Stimulated activated CD4-positive, alpha-beta T cell treated with anti-CD3 and anti-CD28 coated beads, Interleukin-12 subunit alpha, Interleukin-12 subunit beta, amount 100 ng/mL, for 48 hours (primary cell): ENCODE measurements at places on chromosomes 1 and 21.

DNA sequence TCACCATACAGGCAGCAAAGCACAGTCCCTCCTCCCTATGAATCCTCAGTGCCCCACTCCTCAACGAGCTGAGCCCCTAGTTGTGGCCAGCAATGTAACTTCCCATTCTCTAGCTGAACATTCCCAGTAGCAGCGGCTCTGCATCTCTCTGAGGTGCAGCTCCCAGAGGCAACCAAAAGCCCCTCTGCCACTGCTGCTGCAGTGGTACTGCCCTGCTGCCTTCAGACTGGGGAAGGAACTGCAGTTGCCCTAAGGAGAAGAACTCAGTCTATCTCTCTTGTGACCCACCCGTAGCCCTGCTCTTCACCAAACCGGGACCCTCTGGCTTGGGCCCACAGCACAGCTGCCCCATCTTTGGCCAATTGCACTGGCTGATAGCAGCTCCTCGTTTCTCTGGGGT lies 31.6 kb downstream of the PYHIN1 start:
- no peak for DNase-seq

DNA sequence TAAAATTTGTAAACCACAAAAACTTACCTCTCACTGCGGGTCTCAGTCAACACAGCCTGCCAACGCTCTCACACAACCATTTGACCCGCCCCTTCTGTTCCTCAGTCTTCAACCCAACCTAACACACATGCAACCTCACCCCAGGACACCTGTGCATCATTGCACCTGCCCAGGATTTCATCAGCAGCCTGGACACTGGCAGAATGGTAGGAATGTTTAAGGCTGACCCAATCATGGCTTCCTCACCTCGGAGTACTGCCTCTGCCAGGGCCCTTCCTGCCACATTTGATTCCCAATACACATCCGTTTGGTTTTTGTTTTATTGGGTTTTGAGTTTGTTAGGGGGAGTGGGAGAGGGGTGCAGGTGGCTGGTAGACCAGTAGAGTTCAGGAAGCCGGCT lies 40.7 kb downstream of the TOMM20 start:
- no peak for DNase-seq

DNA sequence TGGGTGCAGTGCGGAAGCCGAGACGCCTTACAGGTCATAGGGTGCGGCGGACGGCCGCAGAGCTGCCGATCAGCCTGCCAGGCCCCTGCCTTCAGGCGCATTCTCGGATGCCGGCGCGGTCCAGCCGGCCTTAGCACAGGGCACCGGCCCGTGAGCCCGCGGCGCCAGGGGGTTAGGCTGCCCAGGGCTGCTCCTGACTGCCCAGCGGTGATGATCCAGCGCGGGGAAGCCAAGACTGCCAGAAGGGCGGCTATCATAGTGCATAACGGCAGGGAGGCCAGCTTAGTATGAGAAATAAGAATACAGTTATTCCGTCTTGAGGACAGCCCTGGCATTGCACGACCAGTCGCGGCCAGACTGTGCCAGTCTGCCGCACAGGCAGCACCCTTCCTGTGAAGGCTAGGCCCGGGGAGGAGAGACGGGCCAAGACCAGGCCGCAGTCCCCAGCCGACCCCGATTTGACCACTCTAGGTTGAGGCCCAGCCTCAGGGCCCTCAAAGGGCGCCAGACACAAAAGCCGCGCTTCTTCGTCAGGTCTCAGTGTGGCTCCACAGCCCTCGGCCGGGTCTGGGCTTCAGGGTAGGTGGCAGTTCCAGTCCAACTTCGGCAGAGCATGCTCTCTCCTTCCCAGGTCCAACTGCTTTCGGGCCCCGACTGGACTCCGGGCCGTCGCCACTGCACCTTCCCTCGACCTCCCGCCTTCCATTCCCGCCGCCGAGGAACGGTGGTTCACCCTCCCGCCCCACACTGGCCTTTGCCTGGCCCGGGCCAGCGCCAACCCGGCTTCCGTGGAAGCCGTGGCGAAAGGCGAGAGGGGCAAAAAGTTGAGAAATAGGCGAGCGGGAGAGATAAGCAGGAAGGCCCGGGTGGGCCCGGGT lies 829 bp downstream of the ALX3 start:
- DNase-seq, result no peak

DNA sequence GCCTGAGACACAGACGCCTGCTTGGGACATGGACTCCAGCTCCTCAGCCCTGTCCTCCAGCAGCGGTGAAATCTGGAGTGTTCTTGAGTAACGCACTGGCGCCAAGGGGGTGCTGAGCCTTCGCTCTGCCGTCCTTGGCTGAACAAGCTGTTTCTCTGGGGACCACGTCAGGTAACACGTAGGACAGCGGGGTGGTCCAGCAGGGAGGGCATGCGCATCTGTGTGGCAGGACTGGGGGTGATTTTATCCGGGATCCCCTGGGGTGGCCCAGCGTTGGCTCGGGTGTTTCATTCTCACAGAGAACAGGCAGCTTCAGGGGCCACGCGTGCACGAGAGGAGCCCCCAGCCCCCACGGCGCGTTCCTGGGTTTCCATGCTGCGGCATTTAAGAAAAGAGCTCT lies 61.2 kb downstream of the AGPAT3 start:
- no peak for DNase-seq

GRCh38 chr1:16181887-16182719 lies 26.2 kb upstream of the EPHA2 start:
- DNase-seq, result no peak

GRCh38 chr21:33377221-33377920 lies 25.8 kb upstream of the IFNGR2 start:
- DNase-seq, result no peak
